Hindlimb muscle (tissue), 1 donor: ENCODE measurements at places on chromosomes 12 and 14. TPM values are rescaled to one million over a fixed set of nuclear protein-coding genes. Genes with fewer than 3 reads are reported as not detected.

PROX2 gene
- polyA plus RNA-seq = 0.71 TPM

SLC17A8 gene
- 0.19 TPM for polyA plus RNA-seq

NOS1 gene
- 0.77 TPM for polyA plus RNA-seq

ASB2 gene
- polyA plus RNA-seq = 31.7 TPM

GLIPR1L1 gene
- not detected for polyA plus RNA-seq

CCDC196 gene
- polyA plus RNA-seq = 0.28 TPM

EFS gene
- 56.9 TPM for polyA plus RNA-seq

DCN gene
- polyA plus RNA-seq = 1,243 TPM

- DNase-seq = no peak
Observed at GRCh38 chr12:26817183-26817591, 15.8 kb downstream of the ITPR2 start.

DNA sequence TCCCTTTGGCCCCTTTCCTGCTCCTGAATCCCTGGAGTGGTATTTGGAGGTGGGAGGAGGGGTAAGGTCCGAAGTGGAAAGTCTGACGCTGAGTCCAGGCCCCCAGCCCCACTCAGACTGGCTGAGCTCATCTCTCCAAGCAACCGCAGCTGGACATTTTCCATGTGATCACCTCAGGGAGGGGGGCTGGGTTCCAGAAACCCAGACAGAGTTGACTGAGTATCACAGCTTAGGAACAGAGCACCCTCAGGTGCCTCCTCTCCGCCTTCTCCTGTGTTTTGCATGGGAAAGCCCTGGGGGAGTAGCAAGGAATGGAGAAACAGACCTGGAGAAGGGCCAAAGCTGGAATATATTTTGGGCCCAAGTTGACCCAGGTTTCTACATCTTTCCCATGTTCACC lies 8.0 kb upstream of the ITGA5 start:
- DNase-seq = no peak

DNA sequence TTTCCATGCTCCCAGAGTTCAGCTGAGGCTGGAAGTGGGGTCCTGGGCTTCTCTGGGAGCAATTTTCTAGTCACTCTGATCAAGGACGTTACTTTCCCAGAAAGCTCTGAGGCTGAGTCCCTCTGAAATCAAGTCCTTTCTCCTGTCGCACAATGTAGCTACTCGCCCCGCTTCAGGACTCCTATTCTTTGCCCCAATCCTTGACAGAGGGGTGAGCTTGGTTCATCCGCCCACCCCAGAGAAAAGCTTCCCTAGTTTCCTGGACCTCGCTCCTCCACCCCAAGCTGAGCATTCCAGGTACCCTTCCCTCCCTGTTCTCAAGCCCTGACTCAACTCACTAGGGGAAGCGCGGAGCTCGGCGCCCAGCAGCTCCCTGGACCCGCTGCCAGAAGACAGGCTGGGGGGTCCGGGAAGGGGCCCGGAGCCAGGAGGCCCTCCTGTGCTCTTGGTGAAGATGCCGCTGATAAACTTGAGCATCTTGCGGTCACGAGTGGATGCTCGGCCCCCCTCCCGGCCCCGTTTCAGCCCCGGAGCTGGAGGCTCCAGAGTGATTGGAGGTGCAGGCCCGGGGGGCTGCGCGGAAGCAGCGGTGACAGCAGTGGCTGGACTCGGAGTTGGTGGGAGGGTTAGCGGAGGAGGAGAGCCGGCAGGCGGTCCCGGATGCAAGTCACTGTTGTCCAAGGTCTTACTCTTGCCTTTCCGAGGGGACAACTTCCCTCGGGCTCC lies 1.6 kb downstream of the AGAP2 start:
- no peak for DNase-seq

DNA sequence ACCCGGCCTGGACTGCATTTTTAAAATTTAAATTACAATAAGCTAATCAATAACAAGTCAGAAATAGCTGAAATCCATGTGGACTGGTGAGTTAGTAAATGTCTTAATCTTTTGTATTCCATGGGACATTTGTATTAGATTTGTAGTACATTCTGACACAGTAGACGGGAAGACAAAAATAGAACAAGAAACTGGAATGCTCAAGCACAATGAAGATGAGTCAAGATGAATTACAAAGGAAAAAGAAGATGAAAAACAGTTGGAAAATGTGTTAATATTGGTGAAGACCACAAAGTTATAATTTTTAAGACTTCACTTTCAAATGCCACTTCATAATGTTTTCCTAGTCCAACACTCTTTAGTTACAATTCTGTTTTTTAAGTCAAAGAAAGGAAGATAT lies 97.8 kb upstream of the FERMT2 start:
- no peak for DNase-seq

DNA sequence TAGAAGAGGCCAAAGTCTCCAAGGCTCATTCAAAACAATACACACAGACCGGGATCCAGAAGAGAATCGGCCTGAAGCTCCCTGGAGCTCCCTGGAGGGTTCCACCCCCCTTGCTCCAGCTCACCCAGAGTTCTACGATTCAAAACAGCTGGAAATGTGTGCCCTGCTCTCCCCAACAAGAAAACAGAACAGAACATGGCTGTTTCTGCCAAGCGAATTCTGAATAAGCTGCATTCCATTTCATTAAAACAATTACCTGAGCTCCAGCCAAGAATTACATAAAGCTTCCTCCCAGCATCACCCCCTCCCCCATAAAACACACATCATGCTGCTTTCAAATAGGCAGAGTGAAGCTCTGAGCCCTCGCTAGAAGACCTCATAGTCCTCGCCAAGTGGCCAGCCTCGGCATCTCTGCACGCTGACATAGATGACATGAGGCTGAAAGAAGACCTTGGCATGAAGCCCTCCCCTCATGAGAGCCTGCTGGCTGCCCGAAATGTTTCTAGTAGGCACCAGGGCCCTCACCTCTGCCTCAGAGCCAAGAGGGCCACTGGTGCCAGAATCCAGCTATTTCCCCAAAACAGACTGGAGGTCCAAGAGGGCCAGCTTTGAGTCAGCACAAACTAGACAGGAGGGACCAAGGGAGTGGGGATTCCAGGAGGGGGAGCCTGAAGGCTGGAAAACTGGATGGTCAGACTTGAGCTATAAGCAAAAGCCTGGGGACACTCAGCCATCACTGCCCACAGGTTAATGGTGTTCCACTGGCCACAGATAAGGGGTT lies 8.3 kb downstream of the PXN start:
- DNase-seq = peak; percentile 82

DNA sequence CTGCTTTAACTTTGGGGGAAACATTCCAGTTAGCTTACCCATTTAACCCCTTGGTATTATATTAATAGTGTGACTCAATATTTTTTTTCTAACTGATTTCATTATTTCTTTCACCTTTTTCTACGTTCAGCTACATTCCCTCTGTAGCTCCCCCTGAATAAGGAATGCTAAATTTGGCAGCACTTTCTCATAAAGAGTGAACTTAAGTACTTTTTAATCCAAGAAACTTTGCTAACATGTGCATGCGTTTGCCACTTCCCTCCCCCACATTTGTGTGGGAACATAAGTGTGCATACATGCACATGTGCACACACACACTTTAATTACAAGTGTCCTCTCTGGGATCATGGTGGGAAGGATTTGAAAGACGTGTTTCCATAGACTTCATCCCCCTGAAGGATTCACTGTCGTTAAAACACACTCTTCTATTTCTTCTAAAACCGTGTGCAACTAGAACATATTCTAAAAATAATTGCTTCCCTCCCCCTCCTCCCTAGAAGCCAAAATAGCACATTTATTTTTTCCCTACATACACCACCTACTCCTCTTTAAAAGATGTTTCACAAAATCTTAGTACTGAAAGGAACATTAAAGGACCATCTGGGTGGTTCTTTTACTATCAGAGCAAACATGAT lies 142.6 kb downstream of the PPM1H start:
- peak; percentile 32 for DNase-seq

- no peak for DNase-seq
Observed at GRCh38 chr12:104747955-104748354, 210.1 kb downstream of the SLC41A2 start.

DNA sequence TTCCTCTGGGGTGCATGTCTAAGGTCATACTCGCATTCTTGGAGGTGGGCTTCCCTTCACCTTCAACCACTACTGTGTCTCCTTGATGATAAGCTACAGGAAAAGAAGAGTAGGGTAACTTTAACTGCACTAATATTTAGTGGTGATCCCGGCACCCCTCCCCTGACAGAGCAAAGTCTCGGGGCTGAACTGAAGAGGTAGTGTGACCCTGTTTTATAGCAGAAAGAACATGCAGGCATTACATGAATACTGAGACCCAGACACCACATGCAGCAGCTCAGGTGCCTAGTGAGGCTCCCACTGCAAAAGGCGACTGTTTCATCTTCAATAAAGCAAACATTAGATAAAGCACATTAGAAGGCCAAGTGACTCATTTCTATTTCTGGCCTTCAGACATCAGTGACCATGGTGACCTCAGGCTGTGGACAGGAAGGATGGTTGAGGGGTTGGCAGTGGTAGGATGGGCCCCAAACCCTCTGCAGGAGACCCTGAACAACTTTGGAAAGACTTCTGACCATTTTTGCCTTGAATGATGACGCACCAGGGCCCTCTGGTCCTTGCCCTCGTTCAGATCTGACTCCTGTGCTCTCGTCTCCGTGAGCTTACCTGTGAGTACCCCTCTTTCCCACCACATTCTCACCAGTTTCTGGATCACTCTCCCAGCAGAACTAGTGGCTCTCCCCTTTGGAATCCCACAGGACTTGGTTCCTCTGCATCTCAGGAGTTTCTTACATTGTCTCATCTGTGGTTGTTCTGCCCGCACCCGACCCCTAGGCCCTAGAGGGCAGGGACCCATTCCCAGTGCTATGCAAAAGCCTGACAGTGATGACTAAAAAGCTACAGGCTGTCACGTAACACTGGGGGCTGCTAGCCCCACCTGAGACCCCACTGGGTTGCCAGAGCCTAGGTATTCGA lies 23.8 kb upstream of the JPH4 start:
- no peak for DNase-seq

- DNase-seq = no peak
Observed at GRCh38 chr14:75030147-75030546, 21.1 kb downstream of the MLH3 start.
